GM20000 (cell line): ENCODE measurements at places on chromosomes 4 and X.

- DNase-seq = no peak
Observed at GRCh38 chrX:47817421-47817820, 19.3 kb upstream of the ZNF81 start.

- DNase-seq = no peak
Observed at GRCh38 chr4:158766434-158767044, 2.3 kb upstream of the FNIP2 start.

DNA sequence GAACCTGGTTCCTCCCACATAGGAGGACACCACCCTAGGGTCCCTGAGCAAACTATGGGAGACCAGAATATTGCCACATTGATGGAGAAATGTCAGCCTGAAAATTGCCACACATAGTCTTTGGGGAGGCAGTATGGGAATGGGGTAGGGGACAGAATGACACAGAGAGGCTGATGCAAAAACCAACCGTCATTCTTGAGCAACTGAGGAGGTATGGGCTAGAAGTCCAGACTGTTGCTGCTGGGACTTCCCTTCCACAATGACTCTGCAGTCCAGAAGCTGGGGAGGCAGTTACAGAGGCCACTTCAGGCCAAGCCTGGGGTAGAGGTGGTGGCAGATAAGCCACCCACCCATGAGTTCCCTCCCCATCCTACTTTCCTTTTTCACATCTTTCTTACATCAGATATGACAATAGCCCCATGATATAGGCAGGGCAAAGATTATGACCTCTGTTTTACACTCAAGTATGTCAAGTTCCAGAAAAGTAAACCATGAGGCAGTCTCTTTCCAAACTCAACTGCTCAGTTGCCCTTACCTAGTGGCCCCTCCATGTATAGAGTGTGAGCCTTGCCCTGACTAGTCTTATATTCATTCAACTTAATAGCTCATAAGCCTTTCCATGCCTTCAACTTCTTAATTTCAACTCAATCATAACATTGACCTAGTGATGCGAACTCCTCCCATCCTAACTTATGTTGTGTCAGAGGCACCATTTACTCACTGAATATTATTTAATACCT is 41.7 kb downstream of the VSIG4 start:
- no peak for DNase-seq

- no peak for DNase-seq
Observed at GRCh38 chr4:80306260-80306659, 29.3 kb upstream of the CFAP299 start.

- no peak for DNase-seq
Observed at GRCh38 chrX:136941396-136942337, 61.1 kb upstream of the RBMX start.

DNA sequence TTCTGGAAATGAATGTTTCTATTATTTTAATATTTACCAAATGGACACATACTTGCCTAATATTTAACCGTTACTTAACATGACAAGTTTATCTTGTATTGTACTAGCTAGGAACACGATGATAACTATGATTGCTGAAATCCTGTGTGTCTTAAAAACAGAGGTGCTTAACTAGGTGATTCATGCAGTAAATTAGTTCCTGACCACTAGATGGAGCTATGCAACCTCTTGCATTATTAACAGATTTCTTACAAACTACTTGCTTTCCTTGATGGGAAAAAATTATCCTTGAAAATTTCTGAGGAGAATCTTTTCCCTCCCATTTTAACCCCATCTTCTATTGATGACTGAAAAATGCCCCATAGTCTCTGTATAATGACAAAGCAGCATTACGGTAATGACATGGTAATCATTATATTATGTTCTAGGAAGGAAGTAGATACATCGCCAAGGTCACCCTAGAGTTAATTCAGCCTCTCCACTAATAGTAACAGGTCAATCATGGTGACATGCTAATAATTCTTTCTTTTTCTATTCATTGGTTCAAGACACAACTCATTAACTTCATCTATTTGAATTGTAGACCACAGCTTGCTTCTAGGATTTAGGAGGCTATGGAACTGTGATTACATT is 844.2 kb downstream of the RAPGEF2 start:
- peak; percentile 19 for DNase-seq

DNA sequence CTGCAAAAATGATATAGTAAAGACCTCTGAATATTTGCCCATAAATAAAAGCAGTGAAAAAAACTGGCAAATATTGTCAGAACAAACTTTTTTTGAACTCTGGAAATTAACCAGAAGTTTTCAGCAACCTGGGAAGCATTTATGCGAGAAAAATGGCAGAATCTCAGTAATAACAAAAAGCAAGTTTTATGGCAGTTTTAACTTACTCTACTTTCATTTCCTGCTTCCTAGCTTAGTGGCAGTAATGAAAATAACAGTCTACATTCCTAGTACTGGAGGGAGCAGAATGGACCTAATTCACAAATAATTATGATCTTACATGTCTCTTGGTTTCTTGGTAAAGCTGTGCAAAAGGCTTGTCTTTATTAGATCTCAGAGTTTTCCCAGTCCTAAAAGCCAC is 460.1 kb downstream of the NAF1 start:
- DNase-seq = no peak

DNA sequence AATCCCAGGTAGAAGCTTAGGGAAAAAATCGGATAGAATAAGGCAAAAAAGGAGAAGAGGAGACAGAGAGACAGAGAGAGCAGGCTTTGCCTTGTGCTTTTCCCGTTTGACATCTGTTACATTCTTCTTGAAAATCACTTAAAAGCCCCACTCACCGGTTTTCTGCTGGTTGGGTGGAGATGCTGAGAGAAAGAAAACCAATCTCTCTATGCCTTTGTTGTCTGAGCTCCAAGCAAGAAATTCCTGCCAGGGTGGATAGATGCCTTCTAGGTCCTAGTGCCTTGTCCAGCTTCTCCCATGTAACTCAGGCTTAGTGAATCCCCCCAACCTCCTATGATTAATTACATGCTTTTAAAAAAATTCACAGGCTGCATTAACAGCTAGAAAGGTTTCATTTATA is at the start of gene DCX:
TSS of gene DCX (minus strand) at position 210 of the 400 bp plus-strand sequence. CDS start 1,794 bp downstream, outside the sequence.
- DNase-seq = no peak

DNA sequence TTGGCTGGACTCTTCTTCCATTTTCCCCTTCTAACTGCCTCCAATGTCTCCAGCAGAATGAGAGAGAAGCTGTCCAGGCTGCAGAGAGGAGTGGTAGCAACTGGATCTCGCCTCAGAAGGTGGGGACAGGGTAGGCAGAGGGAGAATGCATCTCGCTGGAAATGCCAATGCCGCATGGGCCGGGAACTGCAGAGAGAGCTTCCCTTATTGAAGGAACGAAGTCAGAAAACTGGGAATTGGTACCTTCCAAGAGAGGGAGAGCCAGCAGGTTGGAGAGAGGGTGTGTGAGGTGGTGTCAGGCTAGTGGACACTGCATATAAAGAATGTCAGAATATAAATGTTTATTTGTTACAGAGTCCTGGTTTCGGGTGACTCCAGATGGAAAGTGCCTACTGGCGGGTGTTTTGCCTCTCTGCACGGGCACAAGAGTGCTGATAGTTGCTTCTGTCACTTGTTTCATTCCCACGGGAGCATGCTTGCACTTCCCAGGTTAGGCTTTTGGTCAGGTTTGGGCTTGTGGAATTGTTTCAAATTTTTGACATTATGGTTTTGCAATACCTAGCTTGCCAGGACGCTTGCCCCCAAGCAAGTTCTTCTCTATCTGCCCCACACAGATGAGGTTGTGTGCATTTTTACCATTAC is 156.8 kb upstream of the STS start:
- no peak for DNase-seq

GRCh38 chr4:62028745-62029144 is 828.6 kb downstream of the ADGRL3 start:
- no peak for DNase-seq

GRCh38 chrX:136112778-136113177 is 34.6 kb upstream of the FHL1 start:
- DNase-seq = no peak

GRCh38 chrX:19280636-19281035 is 63.1 kb upstream of the PDHA1 start:
- no peak for DNase-seq

GRCh38 chrX:26192204-26192603 is at the start of gene MAGEB6:
Gene MAGEB6 (plus strand): TSS chrX:26192440. CDS start chrX:26193847, 1,407 bp downstream.
- DNase-seq = no peak

- no peak for DNase-seq
Observed at GRCh38 chrX:136789856-136790255, 9.1 kb upstream of the ARHGEF6 start.

DNA sequence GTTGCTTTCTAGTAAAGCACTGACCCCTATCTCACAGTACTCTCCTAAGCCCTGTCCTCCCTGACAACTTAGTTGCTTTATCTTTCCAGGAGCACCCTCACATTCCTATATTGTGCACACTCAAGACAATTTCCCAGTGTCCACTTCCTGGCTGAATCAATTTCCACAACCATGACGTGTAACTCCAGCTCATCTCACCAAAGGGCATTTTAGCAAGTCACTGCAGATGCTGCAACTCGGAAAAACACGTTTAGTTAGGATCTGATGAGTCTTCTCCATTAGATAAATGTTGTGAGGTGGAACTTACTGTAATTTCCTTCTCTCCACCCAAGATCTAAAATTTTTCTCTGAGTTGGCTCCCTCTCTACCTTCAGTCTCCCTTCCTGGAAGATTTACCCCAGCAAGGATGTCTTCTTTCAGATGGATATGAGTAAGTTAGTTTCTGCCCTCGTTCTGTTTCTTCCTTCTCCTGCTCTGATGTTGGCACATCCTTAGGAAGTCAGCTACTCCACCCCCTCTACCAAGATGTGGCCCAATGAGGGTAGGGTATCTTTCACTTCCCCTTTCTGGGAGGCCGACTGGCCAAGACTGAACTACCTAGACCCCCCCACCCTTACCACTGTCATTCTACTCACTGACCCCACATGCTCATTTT is 28.8 kb upstream of the IL13RA1 start:
- no peak for DNase-seq

- no peak for DNase-seq
Observed at GRCh38 chr4:83618431-83618830, 82.5 kb downstream of the GPAT3 start.

DNA sequence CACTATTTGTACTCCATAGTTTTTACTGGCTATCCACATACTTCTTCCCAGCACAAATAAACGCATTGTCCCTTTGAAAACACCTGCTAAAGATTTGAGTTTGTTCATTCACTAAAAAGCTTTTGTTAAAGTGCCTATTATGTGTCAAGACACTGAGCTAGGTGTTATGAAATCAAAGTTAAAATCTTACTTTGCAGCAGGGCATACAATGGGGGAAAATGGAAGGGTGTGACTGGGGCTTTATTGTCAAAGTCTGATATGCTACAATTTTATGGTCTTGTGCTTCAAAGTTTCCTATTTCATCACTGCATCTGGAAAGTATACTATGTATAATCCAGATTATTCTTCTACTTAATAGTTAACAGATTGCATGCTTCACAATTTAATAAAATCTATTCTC is 128.4 kb downstream of the PPP3CA start:
- no peak for DNase-seq

DNA sequence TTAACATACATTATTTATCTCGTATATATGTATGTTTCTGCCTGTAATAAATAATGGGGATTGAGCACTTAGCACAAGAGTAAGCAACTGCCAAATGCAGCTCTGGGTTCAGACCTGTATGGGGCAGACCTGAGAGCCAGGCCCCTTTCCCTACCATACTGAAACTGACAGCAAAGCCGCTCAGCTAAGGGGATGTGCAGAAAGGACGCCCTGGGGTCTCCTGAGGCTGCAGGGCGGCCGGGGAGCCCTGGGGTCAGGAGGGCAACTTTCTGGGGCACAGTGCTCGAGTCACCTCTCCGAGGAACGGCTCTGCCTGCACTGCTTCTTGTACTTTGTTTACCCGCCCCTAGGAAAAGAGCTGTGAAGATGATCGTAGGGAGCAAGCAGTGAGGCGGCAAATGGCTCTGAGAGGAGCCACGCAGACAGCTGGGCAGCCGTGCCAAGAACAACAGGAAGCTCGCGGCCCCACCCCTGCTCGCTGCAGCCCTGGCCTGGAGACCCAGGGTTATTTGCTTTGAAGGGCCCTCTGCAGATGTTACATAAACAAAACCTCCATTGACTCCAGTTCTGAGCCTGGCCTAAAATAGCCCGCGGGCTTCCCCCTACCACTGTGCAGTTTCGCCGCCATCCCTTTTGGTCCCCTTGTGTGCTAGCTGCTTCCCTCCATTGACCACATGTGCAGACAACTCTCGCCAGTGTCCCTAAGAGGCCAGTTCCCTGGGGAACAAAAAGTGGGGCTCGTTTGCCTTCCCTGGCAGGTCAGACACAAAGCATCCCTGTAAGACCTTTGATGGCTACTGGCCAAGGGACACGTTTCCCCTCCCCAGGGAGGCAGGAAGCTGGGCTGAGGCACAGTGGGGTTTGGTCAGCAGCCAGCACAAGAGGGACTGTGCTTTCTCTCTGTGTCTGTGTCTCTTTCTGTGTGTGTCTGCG is 111.3 kb upstream of the LNX1 start:
- peak; percentile 36 for DNase-seq

- DNase-seq = no peak
Observed at GRCh38 chr4:187294861-187295260, 571.2 kb upstream of the FAT1 start.

- no peak for DNase-seq
Observed at GRCh38 chrX:133908223-133908955, 77.0 kb downstream of the GPC3 start.

GRCh38 chr4:14254252-14254651 is 626.7 kb upstream of the BOD1L1 start:
- DNase-seq = peak; percentile 3

DNA sequence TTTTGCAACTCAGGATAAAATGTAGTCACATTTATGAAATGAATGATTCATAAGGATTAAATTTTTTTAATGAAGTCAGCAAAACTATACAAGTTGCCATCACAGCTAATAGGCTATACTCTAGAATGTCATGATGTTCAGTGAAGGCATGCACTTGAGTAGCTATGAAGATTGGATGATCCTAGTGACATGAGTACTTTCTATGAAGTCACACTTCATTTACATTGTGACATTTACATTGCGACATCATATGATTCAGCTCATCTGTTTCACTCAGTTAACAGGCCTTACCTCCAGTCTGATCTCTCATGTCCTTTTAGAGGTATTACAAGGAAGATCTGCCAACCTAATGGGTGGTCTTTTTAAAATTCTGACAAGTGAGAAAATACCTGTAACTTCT is 82.7 kb upstream of the FGF13 start:
- no peak for DNase-seq

- DNase-seq = no peak
Observed at GRCh38 chrX:55056820-55057674, 17.8 kb upstream of the PAGE2B start.

DNA sequence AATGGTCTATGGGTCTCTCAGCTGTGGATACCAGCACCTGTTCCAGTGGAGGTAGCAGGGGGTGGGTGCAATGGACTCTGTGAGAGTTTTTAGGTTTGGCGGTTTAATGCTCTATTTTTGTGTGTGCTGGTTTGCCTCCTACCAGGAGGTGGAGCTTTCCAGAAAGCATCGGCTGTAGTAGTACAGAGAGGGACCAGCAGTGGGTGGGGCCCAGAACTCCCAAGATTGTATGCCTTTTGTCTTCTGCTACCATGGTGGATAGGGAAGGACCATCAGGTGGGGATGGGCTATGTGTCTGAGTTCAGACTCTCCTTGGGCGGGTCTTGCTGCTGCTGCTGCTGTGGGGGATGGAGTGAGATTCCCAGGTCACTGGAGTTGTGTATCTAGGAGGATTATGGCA is 557.2 kb upstream of the GRID2 start:
- no peak for DNase-seq
